Cardiac septum (tissue), 1 donor: ENCODE measurements at places on chromosomes 5 and 9. TPM values are rescaled to one million over a fixed set of nuclear protein-coding genes. Genes with fewer than 3 reads are reported as not detected.

DNA sequence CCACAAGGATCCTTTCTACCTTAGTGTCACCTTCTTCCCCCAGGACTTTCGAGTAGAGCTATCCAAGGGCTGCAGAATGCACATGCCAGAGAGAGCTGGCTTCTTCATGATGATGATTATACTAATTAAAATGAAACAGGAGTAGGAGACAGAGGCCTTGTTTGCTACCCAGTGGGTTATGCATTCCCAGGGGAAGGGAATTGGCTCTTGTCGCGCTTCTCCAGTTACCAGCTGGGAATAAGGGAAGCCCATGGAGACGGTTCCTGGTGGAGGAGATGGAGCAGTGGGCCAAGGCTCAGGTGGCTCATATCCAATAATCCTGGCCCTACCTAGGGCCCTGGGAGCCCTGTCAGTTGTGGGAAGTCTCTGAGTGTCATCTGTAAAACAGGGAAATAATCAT is 65.1 kb downstream of the WWC1 start:
- DNase-seq = no peak

DNA sequence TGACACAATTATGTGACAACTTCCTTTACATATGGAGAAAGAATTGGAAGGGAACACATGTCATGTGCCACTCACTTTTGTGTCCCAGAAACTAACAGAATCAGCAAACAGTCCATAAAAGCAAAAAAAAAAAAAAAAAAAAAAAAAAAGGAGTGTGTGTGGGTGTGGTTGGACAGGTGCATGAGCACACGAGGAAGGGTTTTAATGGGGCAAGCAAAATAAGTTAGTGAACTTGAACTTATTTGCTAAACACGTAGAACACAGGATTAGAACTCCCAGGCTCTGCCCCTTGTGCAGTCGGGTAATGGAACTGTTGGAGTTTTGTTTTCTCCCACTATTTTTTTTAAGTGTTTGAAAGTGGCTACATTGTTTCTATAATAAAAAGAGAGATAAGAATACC is 74.8 kb upstream of the PJA2 start:
- no peak for DNase-seq

ZNF79 gene
- total RNA-seq = 5.5 TPM

ZDHHC11B gene
- 5.5 TPM for total RNA-seq

GRCh38 chr5:5306696-5307095 is 115.8 kb upstream of the ICE1 start:
- DNase-seq = no peak

GRCh38 chr9:109035684-109036423 is 22.6 kb upstream of the CTNNAL1 start:
- no peak for DNase-seq

DNA sequence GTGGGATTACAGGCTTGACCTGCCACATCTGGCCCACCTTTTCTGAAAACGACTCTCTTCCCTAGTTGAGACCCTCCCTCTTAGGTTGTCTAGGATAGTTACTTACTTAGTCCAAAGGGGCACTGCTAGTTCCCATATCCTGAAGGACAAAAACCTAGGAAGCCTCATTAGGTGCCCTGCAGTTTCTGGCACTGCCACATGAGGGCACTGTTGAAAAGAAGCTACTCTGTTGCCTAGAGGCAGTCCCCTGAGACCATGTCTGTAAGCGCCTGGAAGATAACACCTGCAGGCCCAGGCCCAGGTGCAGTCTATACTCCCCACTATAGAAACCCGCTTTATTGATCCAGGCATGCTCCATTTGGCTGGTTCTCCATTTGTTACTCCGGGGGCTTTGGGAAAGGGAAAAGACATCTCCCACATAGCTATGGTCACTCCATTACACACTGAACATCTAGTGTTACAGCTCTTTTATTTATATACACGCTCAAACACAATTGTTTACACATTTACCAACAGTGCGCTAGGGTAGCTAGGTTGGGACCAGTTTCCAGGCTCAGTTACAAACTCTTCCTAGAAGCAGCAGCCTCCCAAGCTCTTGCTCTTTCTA is 73.4 kb upstream of the PPARGC1B start:
- peak; percentile 77 for DNase-seq

HSPA9 gene
- 274 TPM for total RNA-seq

FOXD4L3 gene
- not detected for total RNA-seq

DNA sequence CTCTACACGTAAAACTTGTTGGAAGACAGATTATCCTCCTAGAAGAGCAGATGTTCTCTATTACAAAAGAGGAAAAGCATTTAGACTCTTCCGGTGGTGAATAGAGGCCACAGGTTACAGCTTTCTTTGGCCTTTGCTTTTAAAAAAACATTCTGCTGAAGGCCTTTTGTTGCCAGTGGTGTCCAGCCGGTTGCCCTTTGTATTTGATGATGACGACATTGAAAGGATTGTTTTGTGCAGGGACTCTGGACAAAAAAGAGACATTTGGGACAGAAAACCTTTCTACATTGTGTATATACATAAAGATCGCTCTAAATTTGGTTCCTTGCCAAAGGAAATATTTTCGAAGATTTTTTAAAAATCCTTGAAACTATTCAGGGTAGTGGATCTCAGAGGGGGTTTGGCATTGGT is 180.3 kb downstream of the C9orf152 start:
- no peak for DNase-seq

DNA sequence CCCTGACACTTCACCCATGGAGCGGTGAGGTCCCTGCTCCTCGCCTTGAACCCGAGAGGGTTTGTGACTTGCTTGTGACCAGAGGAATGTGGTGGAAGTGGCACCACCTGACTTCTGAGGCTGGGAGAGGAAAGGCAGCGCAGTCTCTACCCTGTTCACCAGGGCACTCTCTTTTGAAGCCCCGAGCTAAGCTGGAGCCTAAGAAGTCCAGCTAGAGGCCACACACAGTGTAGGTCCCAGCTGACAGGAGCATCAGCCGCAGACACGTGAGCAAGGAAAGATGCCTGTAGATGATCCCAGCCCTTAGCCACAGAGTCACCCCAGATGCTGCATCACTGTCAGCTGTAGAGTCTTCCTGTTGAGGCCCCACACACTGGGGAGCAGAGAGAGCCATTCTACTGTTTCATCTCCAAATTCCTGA is 1.7 kb upstream of the ANGPTL2 start:
- DNase-seq = peak; percentile 67

RRAGA gene
- 86.6 TPM for total RNA-seq

GRCh38 chr5:13860146-13860545 is 84.3 kb downstream of the DNAH5 start:
- no peak for DNase-seq

SLC45A2 gene
- 0.16 TPM for total RNA-seq

- no peak for DNase-seq
Measured at GRCh38 chr5:160769301-160769700, 82.7 kb downstream of the ATP10B start.

GRCh38 chr9:18717759-18718158 is 243.8 kb downstream of the ADAMTSL1 start:
- DNase-seq = no peak

- DNase-seq = no peak
Measured at GRCh38 chr5:22938362-22938761, 85.2 kb upstream of the CDH12 start.

PCDHGB6 gene
- total RNA-seq = 11.9 TPM

SMIM33 gene
- total RNA-seq = not detected

CNTFR gene
- 1.1 TPM for total RNA-seq

- no peak for DNase-seq
Measured at GRCh38 chr5:157956271-157956885, 97.4 kb upstream of the CLINT1 start.

GRCh38 chr9:91144769-91145168 is 216.9 kb downstream of the AUH start:
- no peak for DNase-seq

DNA sequence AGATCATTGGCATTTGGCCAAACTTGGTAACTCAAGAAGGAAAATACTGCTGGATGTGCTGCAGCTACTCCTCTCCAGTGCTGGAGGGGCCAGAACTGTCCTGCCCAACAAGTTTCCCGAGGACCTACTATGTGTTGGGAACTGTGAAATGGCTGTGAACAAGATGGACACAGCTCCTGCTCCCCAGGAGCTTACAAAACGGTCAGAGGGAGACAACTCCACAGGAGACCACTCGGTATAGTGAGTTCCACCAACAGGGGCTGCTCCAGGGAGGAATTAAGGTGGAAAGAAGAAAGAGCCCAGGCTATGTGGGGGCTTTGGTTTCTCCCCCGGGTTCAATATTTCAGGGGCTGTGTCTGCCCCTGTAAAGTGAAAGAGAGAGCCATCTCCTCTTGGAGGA is 78.8 kb downstream of the GNA14 start:
- DNase-seq = no peak

IFNE gene
- not detected for total RNA-seq

GRCh38 chr5:133824661-133825254 is 143.7 kb downstream of the C5orf15 start:
- peak; percentile 74 for DNase-seq

DNA sequence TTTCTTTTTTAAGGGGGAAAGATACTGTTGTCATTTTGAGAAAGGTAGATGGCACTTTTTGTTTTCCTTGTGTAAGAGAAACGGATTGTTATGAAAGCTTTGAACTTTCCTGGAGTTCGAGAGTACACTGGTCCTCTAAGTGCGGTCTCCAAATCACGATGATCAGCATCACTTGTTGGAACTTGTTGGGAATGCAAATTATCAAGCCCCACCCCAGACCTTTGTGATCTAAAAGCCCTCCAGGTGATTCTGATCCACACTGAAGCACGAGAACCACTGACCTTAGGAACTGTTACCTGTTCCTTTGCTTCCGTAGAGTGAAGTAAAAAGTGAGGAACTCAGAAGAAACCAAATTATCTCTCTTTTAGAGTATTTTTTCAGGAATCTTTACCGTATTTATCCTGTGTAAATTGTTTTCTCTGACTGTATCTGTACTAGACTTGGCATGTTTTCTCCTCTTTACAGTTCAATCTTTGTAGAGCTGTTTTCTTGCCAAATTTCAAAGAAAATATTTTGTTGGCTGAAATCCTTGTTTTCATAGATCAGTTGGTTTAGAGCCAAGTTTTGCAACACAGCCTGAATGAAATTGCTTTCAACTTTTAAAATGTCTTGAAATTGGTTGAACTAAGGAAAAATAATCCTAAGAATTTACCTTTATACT is 4.0 kb downstream of the MAT2B start:
- DNase-seq = no peak

GRCh38 chr9:72622186-72622585 is 100.8 kb downstream of the TMC1 start:
- no peak for DNase-seq
